Left hindlimb (tissue), 1 donor: ENCODE measurements at places on chromosomes 11 and 22.

GRCh38 chr11:20459865-20460264 is 72.3 kb downstream of the PRMT3 start:
- DNase-seq: no peak

DNA sequence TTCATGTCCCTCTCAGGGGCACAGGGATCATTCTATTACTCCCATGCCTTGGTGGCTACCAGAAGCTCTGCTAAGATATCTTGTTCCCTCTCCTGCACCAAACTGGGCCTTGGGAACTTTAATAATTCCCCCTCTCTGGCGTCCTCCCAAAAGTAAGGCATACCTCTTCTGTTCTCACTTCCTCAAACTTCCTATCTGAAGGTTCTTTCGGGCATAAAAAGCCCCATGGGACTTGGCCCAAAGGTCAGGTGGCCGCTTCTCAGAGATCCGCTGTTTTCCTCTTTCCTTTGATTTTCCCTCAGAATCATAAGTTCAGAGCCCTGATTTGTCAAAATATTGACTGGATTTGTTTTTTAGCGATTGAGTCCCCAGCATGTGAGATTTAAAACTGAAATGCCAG is 13.0 kb downstream of the POLD3 start:
- DNase-seq: no peak

- DNase-seq: no peak
These were observed 25.4 kb downstream of the CNTF start for GRCh38 chr11:58647866-58648265.

DNA sequence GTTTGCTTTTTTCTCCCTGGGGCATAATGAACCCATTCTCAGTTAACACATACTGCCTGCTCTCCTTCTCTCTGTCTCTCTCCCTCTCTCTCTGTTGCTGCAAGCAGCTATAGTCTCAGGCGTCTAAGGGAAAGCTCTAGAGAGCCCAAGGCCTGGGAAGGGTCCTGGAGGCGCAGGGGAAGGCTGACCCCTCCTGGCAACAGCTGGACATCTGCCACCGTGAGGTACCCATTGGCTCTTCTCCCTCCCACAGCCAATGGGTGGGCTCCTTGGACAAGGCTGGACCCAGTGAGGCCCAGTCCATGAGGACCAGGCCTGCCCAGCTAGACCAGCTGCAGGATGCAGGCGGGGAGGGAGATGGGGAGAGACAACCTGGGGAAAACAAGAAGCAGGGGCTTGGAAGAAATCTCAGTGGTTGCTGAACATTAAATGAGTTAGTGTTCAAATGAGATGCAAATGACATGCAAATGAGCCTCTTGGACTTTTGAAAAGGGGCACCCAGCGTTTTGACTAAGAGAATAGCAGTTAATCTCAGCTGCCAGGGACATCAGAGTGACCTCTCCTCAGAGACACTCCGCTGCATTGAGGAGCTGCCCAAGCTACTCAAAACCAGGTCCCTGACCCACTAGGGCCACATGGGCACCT is 349.7 kb downstream of the BUD13 start:
- DNase-seq: no peak

GRCh38 chr22:35116817-35117216 is 50.9 kb downstream of the ISX start:
- no peak for DNase-seq

DNA sequence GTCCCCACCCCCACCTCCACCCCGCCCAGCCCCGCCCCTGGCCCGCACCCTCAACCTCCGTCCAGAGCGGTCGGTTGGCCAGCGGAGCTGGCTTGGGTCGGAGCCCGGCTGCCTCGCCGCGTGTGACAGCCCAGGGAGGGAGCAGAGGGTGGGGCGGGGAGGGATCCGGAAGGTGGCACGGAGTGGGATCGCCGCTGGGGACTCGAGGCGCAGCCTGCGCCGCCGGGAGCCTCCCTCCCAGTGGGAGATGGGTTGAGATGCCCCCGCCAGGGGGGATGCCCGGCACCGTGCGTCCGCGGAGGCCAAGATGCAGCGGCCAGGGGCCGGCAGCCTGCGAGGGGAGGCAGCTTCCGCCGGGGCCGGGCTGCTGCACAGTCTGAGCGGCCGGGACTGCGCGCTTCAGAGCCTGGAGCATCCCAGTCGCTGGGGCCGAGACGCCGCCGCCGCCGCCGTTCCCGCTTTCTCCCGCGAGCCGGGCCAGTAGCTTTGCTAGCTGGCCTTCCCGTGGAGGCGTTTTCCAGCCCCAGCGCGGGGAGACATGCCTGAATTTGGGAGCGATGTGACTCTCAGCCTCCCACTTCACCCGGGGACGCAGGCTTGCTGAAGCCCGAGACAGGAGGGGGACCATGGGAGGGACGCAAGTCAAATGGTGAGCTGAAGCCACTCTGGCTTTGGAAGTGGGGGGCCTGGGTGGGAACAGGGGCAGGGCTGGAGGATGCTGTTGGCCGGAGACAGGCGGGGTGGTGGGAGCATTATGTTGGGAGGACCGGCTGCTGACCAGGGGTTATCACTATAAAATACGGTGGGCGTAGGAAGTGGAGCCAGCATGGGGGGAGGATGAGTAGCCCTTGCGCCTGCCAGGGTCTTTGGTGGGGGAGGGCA is 40.2 kb downstream of the DIXDC1 start:
- peak; percentile 67 for DNase-seq

DNA sequence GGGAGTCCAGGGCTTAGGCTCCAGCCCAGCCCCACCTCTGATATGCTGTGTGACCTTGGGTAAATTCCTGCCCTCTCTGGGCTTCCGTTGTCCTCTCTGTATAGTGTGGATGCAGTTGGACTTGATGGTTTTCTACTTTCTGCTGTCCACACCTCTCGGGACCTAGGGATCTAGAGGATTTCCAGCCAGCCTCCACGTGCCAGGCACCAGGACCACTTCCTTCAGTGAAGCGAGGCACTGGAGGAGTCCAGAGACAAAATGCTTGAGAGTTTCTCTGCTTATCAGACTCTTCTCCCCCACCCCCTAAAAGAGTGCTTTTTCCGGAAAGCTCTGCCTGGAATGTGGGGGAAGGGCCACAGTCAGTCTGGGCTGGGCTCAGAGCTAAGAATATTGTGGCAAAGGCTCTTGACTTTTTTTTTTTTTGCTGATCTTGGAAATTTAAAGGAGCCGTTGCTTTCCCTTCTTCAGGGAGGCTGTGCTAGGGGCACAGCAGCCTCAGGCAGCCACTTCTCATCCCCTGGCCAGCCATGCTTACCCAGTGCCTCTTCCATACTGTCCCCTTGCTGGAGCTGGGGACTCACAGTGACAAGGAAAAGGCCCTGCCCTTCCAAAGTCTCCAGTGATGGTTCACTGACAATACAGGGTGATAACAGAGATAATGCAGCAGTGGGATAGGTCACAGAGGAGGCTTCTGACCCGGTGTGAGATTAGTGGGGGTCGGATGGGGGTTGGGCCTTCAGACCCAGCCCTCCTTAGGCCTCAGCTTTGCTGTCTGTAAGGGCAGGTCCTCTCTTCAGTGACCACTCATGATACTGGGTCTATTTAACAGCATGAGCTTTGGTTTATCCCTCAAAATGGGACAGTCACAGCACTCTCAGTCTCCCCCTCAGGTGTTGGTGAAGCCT is 2.9 kb upstream of the SERPINH1 start:
- DNase-seq: peak; percentile 86

- DNase-seq: no peak
These were observed at the start of gene SHANK2 for GRCh38 chr11:71252269-71252769. SHANK2 (minus strand) TSS chr11:71252577; CDS start chr11:71147326, 105,251 bp downstream.

- no peak for DNase-seq
These were observed 22.8 kb upstream of the BAIAP2L2 start for GRCh38 chr22:38133331-38133730.

DNA sequence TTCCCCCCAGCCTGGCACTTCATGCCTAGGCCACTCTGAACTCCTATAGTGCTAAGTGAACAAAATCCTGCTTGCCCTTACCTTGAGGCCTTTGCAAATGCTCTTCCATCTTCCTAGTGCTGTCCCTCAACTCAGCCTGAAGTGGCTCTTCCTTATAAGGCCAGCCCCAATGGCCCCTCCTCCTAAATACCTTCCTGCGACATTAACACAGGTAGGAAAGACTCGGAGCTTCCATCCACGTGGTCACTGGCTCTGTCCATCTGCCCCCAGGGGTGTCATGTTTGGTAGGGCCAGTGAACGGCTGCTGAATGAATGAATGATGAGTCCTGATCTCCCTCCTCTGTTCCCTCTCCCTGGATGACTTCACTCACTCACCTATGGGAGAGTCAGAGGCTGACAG is 4.2 kb downstream of the PDE2A start:
- DNase-seq: no peak

DNA sequence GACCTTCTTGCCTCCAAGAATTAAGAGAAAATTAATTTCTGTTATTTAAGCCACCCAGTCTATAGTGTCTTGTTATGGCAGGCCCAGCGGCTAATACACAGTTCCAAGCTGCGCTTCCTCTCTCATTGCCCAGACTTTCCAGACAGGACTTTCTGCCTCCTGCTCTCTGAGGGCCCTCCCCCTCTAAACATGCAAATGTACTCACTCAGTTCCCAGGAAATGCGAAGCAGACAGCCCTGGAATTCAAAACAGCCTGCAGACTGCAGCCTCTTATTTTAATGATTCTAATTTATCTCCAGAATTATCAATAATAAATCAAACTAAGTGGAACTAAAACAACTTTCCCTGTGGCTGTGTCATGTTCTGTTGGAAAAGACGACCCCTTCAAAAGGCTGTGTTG is 115.5 kb upstream of the ISX start:
- DNase-seq: no peak

- DNase-seq: no peak
These were observed 55.2 kb upstream of the SLC22A12 start for GRCh38 chr11:64535811-64536210.

DNA sequence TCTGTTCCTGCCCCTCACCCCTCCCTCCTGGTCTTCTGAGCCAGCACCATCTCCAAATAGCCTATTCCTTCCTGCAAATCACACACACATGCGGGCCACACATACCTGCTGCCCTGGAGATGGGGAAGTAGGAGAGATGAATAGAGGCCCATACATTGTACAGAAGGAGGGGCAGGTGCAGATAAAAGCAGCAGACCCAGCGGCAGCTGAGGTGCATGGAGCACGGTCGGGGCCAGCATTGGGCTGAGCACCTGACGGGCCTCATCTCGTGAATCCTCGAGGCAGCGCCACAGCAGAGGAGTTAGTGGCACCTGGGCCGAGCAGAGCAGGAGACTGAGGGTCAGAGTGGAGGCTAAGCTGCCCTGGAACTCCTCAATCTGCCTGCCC is 941.8 kb downstream of the BRD1 start:
- DNase-seq: no peak

DNA sequence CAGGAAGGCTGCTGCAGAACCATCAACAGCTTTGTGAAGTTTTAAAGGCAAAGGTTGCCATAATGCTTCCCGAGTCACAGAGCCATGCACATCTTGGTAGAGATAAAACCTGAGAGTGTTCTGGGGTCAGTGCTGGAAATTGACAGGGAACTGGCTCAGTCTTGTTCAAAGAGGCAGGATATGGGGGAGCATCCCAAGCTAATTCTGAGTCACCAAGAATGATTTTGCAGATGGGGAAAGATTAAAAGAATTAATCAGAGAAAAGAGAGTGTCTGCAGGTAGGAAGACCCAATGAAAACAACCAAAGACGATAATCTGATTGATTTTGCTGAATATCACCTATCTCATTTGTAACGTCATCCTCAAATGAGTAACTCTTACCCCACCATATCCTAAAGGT is 99.9 kb upstream of the CD44 start:
- DNase-seq: no peak

- peak; percentile 36 for DNase-seq
These were observed 25.0 kb downstream of the SWAP70 start for GRCh38 chr11:9688716-9689511.

GRCh38 chr11:81987829-81988472 is 745.7 kb downstream of the FAM181B start:
- DNase-seq: no peak

DNA sequence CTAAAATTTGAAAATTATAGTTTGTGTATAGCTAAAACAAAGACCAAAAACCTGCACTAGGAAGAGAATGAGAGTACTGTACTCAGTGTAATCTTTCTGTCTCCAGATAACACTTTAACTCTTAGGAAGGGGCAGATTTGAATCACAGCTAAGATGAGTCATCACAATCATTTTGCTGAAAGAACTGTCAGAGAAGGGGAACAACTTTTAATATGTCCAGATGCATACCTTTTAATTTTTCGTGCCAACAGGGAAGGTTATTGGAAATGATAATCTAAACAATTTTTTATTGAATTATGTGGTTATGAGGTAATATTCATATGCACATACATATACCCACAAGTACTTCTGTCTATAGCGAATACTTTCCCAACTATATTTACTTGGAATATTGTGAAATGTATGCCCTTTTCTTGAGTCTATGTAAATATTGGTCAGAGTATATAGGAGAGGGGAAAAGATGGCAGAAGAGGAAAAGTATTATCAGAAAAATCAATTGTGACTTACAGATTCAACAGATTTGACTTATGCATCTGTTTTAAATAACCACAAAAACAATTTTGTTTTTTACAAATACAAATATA is 51.1 kb upstream of the MUC15 start:
- DNase-seq: no peak

DNA sequence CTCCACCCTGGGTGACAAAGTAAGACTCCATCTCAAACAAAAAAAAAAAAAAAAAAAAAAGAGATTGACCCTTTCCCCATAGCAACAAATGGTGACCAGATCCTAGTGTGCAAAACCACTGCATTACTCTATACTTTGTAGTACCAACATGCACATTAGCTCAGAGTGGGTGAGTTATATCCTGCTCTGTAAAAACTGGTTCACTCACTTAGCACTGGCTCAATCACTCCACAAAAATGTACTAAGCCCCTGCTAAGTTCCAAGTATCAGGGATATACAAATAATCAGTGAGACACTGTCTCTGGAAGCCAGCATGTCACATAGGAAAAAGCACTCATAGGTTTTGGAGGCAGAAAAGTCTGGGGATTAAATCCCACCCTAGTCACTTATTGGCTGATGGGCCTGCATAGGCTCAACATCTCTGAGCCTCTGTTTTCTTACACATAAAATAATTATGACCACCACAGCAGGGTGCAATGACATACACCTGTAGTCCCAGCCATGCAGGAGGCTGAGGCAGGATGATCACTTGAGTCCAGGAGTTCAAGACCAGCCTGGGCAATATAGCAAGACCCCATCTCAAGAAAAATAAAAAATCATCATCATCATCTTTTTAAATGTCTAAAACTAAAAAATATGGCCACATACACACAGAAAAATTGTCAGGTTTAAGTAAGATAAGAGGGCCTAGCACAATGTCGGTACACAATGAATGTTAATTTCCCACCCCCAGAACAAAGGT is 11.9 kb downstream of the FAM168A start:
- no peak for DNase-seq

GRCh38 chr11:47411884-47412746 is 3.7 kb downstream of the SLC39A13 start:
- no peak for DNase-seq

GRCh38 chr22:29581799-29582198 is 886 bp upstream of the NIPSNAP1 start:
- no peak for DNase-seq

DNA sequence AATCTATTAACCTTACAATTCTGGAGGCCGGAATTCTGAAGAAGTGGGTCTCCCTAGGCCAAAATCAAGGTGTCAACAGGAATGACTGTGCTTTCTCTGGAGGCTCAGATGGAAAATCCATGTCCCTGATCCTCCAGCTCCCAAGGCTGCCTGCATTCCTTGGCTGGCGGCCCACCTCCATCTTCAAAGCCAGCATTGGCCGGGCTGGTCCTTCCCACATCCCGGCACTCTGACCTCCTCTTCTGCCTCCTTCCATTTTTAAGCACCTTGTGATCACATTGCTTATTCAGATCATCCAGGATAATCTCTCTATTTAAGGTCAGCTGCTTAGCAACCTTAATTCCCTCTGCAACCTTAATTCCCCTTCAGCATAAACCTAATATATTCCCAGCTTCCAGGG is 22.7 kb upstream of the CTSD start:
- DNase-seq: no peak
